ENCODE measurements at places on chromosomes 13 and 19. TPM values are rescaled to one million over a fixed set of nuclear protein-coding genes. Genes with fewer than 3 reads are reported as not detected.

DNA sequence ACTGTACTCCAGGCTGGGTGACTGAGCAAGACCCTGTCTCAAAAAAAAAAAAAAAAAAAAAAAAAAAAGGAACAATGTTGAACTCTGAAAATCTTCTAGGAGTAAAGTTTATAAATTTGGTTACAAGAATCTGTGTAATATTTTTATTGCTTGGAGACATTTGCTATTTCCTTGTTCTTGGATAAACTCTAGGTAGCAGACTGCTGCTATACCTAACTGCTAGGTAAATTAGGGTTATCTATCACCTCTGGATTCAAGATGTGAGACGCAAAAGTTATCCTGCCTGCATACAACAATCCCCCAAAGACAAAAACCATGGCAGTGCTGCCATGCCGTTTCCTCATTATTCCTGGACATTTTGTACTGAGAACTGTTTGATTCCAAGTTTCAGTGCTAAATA is 33.7 kb downstream of the UBL3 start:
- DNase-seq = no peak

Gene KLK14
- 0.32 TPM for polyA plus RNA-seq

DNA sequence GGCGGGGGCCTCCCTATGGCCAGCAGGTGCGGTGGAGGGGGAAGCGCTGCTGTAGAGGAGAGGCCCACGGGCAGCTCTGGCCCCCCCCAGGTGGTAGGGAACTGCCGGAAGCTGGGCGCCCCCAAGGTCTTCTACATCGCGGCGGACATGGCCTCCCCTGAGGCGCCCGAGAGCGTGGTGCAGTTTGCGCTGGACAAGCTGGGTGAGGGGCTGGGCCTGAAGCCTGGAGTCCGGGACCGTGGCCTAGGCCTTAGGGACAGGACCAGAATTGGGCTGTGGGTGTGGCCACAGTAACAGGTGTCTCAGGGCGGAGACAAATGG is 3.8 kb upstream of the RPL36 start:
- no peak for DNase-seq

Gene TM9SF2
- 190 TPM for polyA plus RNA-seq

DNA sequence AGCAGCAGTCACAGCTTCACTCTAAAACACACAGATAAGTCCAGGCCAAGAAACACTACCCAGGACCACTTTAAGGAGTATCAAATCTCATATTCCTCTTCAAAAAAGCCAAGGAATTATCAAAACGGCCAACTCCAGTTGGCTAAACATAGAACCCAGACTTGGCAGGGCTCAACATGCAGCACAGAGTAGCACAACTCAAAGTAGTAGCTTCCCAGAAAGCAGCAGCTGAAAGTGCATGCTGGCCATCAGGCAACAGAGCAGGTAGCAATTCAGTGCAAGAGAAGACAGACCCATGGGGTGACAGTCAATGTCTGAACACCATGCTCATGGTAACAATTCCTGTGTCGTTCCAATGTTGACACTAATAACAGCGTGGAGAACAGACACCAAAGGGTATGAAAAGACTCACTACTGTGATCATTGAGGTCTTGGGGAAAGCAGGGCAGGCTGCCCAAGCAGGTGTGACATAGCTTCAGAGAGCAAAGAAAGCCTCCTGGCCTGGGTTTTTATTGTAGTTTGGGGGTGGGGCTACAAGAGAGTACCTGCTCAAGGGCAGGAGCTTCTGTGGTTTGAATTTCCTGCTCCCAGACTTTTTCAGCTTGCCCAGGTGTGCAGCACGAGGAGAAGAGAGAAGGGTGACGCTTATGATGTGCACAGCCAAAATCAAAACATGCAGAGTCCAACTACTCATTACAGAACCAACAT is 6.2 kb downstream of the ZNF709 start:
- DNase-seq = no peak

GRCh38 chr19:55452749-55453346 is 8.6 kb downstream of the ISOC2 start:
- peak; percentile 90 for DNase-seq

- DNase-seq = no peak
Measured at GRCh38 chr13:73657821-73658540, 476.2 kb downstream of the KLF12 start.

Gene ZNF573
- 27.1 TPM for polyA plus RNA-seq

DNA sequence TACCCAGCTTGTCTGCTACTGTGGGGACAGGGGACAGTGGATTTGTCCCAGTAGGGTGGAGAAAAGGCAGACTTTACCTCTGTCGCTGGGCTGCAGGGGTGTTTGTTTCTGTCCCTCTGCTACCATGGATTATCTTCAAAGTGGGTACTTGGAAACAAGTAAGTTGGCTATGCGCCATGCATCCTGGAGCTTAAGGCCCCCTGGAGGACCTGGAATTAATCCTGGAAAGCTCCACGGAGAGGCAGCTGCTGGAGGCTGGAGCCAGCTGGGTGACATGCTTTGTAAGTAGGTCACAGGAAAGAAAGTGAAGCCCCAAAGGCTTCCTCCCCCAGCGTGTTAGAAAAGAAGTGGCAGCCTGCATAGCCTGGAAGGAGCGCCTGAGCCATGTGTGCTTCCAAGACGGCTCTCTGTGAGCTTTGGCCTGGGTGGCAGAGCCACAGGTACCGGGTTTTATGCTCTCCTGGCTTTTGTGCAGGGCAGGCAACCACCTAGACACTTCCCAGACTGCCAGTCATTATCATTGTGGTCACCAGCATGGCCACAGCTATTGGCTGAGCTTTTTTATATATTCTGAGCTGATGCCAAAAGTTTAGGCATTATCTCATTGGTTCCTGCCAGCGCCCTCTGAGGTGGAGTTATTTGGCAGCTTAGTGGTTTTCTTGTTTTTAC is 9.5 kb downstream of the B3GLCT start:
- DNase-seq = peak; percentile 62

Gene SYNE4
- polyA plus RNA-seq = 17.5 TPM

Gene ZNF574
- 16.2 TPM for polyA plus RNA-seq

GRCh38 chr13:93233997-93234416 is 7.4 kb downstream of the GPC6 start:
- DNase-seq = no peak
